ENCODE measurements at places on chromosomes 1 and 21. TPM values are rescaled to one million over a fixed set of nuclear protein-coding genes. Genes with fewer than 3 reads are reported as not detected.

- DNase-seq = peak; percentile 55
Measured at GRCh38 chr1:36703526-36704208, 221.0 kb upstream of the CSF3R start.

DNA sequence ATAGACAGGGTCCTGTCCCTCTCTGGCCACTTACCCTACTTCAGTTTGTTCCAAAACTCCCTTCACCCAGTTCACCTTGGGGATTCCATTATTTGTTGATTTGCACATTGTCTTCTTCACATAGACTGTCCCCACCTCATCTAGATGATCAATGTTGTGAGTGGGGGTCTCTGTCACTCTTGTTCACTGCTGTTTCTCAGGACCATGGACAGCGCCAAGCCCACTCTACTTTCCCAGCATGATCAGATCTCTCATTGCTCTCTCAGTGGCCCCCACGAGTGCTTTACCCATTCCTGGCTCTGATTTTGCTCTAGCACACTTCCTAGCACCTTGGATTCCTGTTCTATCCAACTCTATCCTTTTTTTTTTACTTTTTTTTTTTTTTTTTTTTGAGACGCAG lies 45.4 kb upstream of the IGSF21 start:
- no peak for DNase-seq

GRCh38 chr1:77961392-77961791 lies 17.5 kb downstream of the FUBP1 start:
- no peak for DNase-seq

DNA sequence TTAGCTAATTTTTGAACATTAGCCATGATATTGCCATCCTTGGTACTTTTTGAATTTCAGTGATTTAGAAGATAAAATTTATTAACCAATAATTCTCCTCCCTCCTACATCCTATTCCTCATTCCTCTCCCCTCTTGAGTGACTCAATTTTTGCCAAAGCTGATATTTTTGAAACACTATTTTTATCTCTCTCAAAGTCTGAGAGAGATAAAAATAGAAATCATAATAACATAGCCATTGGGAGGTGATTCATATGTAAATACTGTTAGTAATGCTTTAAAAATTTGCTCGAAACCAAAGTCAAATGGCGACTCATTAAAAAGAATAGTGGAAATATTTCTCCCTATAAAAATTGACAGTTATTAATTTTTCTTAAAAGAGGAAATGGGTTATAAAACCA lies 97.4 kb downstream of the PATJ start:
- DNase-seq = peak; percentile 79

The LCE1B gene
- total RNA-seq = not detected

- DNase-seq = no peak
Measured at GRCh38 chr1:204151552-204152309, at the start of gene ETNK2. TSS of gene ETNK2 (minus strand) at chr1:204152044. CDS start at chr1:204151852, 192 bp downstream.

GRCh38 chr1:59184365-59184905 lies 112.5 kb upstream of the FGGY start:
- DNase-seq = no peak

The TRIM67 gene
- not detected for total RNA-seq

- DNase-seq = no peak
Measured at GRCh38 chr1:64090436-64090835, 113.0 kb upstream of the UBE2U start.

Data from fibroblast of the aortic adventitia (primary cell).